ENCODE measurements at places on chromosomes 11 and 22.

DNA sequence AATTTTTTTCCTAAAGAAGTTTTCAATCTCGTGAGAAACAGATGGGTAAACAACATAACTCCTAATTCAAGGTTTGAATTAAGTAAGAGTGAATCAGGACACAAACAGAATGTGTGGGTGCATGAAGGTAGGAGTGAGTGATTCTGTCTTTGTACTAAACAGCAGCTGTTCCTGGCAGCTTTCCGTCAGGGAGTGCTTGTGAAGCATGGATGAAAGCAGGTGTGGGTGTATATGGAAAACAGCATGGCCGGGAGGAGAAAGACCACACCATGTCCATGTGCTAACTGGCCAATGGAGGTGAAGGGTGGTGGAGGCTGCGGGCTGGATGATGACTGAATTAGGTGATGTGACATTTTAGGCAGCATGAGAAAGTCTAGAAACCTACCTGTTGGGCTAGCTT is 49.6 kb downstream of the BARX2 start:
- H3K4me3 ChIP-seq = no peak overlapping the region
- no peak overlapping the region for H3K27ac ChIP-seq
- no peaks in the 10 kb centered on the region for H3K4me1 ChIP-seq
- peaks cover 22% of the 10 kb centered on the region for H3K27me3 ChIP-seq

DNA sequence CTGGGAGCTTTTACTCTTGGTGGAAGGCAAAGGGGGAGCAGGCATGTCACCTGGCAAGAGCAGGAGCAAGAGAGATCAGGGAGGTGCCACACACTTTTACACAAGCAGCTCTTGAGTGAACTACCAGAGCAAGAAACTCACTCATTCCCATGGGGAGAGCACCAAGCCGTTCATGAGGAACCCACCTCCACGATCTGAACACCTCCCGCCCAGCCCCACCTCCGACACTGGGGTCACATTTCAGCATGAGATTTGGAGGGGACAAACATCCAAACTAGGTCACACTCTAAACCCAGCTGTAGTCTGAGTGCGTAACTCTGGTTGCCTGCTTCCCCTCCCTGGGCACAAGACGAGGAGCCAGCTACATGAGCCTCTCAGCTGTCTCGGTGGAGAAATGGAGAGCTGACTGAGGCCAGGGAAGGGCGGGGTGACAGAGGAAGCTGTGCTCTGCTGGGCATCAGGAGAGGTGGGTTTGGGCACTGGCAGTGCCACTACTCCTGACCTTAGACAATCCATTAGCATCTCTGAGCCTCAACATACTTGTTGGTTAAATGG is 134.6 kb downstream of the PKNOX2 start:
- H3K36me3 ChIP-seq = no peaks in the 10 kb centered on the region
- DNase-seq = no peak
- no peaks in the 10 kb centered on the region for H3K27me3 ChIP-seq
- H3K4me3 ChIP-seq = no peak overlapping the region

DNA sequence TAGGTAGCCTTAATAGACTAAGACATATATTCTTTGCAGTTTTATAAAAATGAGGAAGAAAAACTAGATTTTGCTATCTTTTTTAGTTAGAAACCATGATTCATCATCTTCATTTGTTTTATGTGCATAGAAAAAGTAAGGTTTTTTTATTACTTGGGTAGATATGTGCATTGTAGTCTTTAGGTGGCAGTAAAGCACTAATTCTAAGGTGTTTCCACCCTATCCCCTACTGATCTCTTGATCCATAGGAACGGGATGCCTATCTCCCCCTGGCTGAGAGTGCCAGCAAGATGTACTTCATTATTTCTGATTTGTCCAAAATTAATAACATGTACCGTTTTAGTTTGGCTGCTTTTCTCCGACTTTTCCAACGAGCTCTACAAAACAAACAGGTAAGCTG is 148.1 kb downstream of the DYNC2H1 start:
- no peak for DNase-seq
- no peaks in the 10 kb centered on the region for H3K4me1 ChIP-seq
- no peak overlapping the region for H3K4me3 ChIP-seq
- H3K36me3 ChIP-seq = peaks cover 15% of the 10 kb centered on the region
- H3K27me3 ChIP-seq = no peaks in the 10 kb centered on the region

GRCh38 chr11:68436985-68437926 is 23.3 kb upstream of the PPP6R3 start:
- peak overlapping the region; percentile 3 for H3K4me3 ChIP-seq
- no peaks in the 10 kb centered on the region for H3K27me3 ChIP-seq
- H3K36me3 ChIP-seq = peaks cover 82% of the 10 kb centered on the region
- peak overlapping the region; percentile 85 for H3K27ac ChIP-seq

GRCh38 chr22:47114813-47115517 is 352.5 kb downstream of the TBC1D22A start:
- no peak overlapping the region for H3K4me3 ChIP-seq
- H3K4me1 ChIP-seq = no peaks in the 10 kb centered on the region
- DNase-seq = no peak
- H3K27me3 ChIP-seq = no peaks in the 10 kb centered on the region
- peaks cover 10% of the 10 kb centered on the region for H3K36me3 ChIP-seq
- H3K27ac ChIP-seq = no peak overlapping the region

- H3K36me3 ChIP-seq = no peaks in the 10 kb centered on the region
- peak overlapping the region; percentile 93 for H3K27ac ChIP-seq
- H3K4me3 ChIP-seq = peak overlapping the region; percentile 83
- H3K4me1 ChIP-seq = peaks cover 33% of the 10 kb centered on the region
- DNase-seq = no peak
Observed at GRCh38 chr11:43941257-43941994, 1.0 kb upstream of the C11orf96 start.

DNA sequence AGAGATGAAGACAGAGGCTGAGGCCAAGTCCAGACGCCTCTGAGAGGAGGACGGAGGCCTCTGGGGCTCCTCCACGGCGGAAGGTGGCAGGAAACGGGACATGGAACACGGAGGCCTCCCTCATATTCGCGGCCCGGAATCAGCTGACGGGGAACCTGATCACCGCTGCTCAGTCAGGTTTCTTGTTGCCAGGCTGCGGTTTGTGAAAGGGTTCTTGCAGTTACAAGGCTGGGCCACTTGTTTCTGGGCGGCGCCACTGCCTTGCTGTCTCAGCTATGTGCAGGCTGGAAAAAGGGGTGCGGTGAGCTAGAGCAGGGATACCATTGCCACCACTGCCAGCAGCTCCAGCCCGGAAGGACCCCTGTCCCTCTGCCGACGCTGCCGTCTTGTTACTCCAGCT is 10.0 kb upstream of the MMP1 start:
- no peak overlapping the region for H3K4me3 ChIP-seq
- H3K27ac ChIP-seq = no peak overlapping the region
- no peaks in the 10 kb centered on the region for H3K4me1 ChIP-seq
- H3K27me3 ChIP-seq = no peaks in the 10 kb centered on the region
- no peak for DNase-seq
- no peaks in the 10 kb centered on the region for H3K36me3 ChIP-seq

- no peaks in the 10 kb centered on the region for H3K27me3 ChIP-seq
- peaks cover 21% of the 10 kb centered on the region for H3K4me1 ChIP-seq
- DNase-seq = no peak
- no peak overlapping the region for H3K27ac ChIP-seq
- peaks cover 49% of the 10 kb centered on the region for H3K36me3 ChIP-seq
- no peak overlapping the region for H3K4me3 ChIP-seq
Observed at GRCh38 chr22:36226189-36226588, 13.1 kb downstream of the APOL2 start.

GRCh38 chr11:46668480-46669085 is 31.8 kb downstream of the ARHGAP1 start:
- DNase-seq = no peak
- no peaks in the 10 kb centered on the region for H3K27me3 ChIP-seq
- H3K36me3 ChIP-seq = peaks cover 90% of the 10 kb centered on the region
- H3K4me1 ChIP-seq = peaks cover 81% of the 10 kb centered on the region
- H3K27ac ChIP-seq = peak overlapping the region; percentile 88
- H3K4me3 ChIP-seq = no peak overlapping the region

Data from left ventricle myocardium inferior (tissue), 1 donor.